ENCODE measurements at places on chromosomes 3 and 15. TPM values are rescaled to one million over a fixed set of nuclear protein-coding genes. Genes with fewer than 3 reads are reported as not detected.

SFMBT1 gene
- 5.6 TPM for total RNA-seq

ISG20 gene
- total RNA-seq: 4.9 TPM

CCDC14 gene
- 29.3 TPM for total RNA-seq

POPDC2 gene
- 0.48 TPM for total RNA-seq

OIP5 gene
- 4.2 TPM for total RNA-seq

SGO1 gene
- 4.6 TPM for total RNA-seq

SPSB4 gene
- total RNA-seq: not detected

DNAH12 gene
- total RNA-seq: under 0.01 TPM

GOLGA8M gene
- total RNA-seq: not detected

TRIM42 gene
- not detected for total RNA-seq

ERICH6 gene
- not detected for total RNA-seq

RARRES1 gene
- 1.3 TPM for total RNA-seq

LMAN1L gene
- not detected for total RNA-seq

GOLGA8G gene
- not detected for total RNA-seq
